ENCODE measurements at places on chromosomes 3 and 15. TPM values are rescaled to one million over a fixed set of nuclear protein-coding genes. Genes with fewer than 3 reads are reported as not detected.
A peak's percentile ranks its signal among the peaks of the same experiment; 100 is the strongest.

GRCh38 chr15:69757186-69757585 is 304.6 kb downstream of the RPLP1 start:
- no peak for DNase-seq

GRCh38 chr3:42055291-42055690 is 35.9 kb upstream of the TRAK1 start:
- DNase-seq: no peak

DNA sequence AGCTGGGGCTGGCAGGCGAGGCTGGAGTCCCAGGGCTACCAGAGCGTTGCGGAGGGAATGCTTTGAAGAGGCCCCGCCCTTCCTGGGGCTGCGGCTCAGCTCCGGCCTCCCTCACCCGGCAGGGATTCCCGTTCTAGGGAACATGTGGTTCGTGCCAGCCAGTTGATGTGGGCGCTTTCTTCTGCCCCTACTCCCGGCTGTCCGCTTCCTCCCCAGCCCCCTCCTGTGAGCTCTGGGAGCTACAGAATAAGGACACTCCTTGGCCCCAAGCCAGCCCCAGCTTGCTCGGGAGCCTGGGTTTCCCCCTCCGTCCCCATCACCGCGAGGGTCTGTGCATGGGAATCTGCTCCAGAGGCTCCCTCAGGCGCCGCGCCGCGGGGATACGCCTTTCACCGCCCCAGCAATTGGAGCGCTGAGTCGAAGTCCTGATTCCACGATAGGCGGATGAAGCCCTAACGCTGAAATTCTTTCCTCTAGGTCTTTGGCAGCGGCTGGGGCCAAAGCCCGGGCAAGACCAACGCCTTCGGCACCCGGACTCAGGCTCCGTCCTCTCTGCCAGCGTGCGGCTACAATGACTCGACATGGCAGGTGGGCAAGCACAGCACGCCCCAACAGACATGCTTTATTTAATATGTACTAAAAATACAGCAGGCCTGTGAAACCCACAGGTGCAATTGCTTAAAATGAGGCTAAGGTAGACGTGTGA is 69.5 kb downstream of the KLF15 start:
- DNase-seq: peak; percentile 58

DNA sequence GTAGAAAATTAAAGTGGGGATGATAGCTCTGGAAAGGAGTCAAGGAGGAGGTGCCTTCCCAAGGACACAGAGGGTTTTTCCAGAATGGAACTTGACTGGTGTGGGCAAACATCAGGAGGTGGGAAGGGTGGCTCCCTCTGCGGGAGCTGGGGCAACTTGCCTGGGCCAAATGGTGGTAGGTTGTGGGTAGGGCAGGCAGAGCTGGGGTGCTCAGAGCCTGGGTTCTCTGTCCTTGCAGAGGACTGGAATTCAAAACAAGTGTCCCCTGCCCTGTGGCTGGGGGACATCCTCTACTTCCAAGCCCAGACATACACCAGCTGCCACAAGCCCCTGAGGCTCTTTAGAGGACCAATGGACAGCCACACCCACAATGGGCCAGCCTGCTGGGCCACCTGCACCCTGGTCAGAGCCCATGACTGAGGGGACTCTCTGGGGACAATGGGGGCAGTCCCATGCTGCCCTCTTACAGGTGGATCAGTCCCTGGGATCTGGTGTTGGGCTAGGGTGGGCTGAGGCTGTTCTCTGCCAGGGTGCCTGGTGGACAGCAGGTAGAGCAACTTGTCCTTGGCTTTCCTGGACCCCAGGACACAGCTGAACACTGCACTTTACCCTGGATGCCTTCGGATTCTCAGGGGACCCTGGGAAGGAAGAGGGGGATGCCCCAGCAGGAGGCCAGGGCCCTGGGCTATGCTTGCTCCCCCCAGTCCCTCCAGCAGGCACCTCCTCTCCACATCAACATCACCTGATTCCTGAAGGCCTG is 38.6 kb upstream of the CSPG4 start:
- no peak for DNase-seq

CHST2 gene
- total RNA-seq: 2.8 TPM

GRCh38 chr3:16916840-16917239 is 32.1 kb downstream of the PLCL2 start:
- DNase-seq: no peak

ST8SIA2 gene
- 0.81 TPM for total RNA-seq

DNA sequence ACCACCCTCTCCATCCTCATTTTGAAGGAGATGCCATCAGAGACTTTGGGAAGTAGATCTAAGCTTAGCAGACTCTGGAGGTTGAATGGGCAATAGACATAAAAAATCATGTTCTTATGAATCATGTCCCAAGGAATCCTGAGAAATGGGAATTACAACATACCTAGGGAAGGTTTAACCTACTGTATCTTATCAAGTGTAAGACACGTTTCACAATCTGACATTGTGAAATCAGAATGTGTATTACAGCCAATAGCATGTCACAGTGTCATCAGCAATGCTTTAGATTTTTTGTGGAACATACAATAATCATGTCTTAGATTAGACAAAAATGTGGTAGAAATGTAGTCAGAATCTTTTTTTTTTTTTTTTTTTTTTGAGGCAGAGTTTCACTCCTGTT is 332.4 kb upstream of the TLE3 start:
- no peak for DNase-seq

DNA sequence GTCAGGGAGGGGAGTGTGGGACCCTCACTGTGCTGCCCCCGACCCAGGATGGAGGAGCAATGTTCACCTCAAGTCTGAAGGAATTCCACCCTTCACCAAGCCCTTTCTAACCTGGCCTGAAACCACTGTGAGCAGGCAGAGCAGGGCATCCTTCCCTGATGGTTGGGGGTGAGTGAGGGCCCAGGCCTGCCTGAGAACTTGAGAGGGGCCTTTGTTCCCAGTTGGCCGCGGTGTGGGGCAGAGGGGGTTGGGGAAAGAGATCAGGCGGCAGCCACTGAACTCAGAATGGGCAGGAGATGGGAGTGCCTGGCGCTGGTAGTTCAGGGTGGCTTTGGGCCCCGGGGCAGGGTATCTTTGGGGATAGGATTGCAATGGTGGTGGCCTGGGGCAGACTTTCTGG is 103.5 kb upstream of the RPL32 start:
- no peak for DNase-seq

GRCh38 chr3:73768524-73769308 is 144.0 kb upstream of the PDZRN3 start:
- no peak for DNase-seq

DNA sequence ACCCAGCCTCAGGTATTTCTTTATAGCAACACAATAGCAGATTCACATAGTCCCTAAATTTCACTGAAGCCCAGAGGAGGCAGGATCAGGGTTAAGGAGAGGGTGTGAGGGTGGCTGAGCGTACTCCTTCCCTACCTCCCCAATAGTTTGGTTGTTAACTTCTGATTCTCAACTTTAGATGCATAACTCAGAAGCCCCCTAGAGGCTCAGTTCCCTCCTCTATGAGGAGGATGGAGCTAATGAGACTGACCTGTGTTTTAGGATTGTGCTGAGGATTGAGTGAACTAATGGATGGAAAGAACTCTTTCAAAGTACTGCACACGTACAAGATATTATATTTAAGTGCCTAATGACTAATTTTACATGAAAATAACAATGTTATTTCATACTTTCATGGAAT is 249.3 kb upstream of the SOX14 start:
- DNase-seq: no peak

DNA sequence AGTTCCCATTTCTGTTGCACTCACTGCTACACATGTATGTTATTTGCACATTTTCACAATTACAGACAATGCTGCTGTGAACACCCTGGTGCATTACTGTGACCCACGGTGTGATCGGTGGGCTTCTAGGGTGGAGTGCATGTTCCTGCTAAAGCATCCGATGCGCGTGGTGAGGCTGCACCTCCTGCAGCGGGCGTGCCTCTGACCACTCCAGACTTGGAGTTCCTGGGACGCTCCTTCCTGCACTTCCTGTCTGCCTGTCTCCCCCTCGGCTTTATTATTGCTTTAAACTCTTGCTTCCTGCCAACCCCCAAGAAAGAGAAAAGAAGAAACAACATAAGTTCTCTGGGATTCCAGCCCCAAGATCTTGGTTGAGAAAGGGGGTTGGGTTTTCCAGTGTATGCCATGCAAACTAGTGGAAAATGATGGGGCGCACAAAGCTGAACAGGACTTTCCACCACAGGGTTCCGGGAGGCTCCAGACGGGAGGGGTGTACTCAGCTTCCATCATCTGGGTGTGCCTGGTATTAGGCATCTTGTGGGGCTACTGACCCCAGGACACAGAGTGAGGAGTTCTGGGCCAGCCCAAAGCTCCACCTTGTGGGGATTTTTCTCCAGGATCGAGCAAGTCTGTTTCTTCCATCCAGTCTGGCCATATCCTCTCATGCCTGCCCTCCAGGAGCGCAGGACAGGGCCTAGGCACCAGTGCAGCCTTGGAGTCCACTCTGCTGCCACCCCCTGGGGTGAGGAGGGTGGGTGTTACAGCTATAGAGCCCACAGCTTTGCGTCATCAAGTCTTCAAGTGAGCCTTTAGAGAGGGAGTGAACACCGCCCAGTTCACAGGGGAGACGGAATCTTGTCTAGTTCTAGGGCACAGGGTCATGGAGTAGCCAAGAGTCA is 11.2 kb downstream of the RPL32 start:
- DNase-seq: no peak

QTRT2 gene
- total RNA-seq: 19.5 TPM

PRR23C gene
- total RNA-seq: not detected

BFSP2 gene
- not detected for total RNA-seq

ARRDC4 gene
- 55.6 TPM for total RNA-seq

APOD gene
- 27.4 TPM for total RNA-seq

SUCNR1 gene
- total RNA-seq: 0.47 TPM

- no peak for DNase-seq
Measured at GRCh38 chr3:100720426-100720825, 11.1 kb downstream of the TFG start.

GRCh38 chr15:98785807-98786621 is 137.7 kb downstream of the IGF1R start:
- peak; percentile 81 for DNase-seq

- no peak for DNase-seq
Measured at GRCh38 chr3:195718477-195718984, 2.2 kb upstream of the MUC20 start.

DNA sequence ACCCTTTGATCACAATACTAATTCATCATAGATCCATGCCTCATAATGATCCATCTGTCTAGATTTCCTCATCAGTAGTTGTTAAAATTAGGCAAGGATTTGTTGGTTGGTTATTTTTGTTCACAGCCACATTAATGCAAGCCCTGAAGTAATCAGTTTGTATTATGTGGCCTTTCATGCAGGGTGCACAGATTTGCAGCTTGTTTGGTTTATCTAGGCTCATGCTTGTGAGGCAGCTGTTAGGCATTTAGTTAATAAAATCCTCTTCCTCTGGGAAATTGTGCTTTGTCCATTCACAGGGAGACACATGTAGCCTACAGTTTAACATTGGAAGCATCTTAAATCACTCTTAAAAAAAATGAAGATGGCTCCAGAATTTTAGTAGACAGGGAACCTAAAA is 162.8 kb upstream of the ZNF385D start:
- DNase-seq: no peak

SAMD7 gene
- not detected for total RNA-seq

- no peak for DNase-seq
Measured at GRCh38 chr3:148459931-148460513, 237.7 kb upstream of the AGTR1 start.

DNA sequence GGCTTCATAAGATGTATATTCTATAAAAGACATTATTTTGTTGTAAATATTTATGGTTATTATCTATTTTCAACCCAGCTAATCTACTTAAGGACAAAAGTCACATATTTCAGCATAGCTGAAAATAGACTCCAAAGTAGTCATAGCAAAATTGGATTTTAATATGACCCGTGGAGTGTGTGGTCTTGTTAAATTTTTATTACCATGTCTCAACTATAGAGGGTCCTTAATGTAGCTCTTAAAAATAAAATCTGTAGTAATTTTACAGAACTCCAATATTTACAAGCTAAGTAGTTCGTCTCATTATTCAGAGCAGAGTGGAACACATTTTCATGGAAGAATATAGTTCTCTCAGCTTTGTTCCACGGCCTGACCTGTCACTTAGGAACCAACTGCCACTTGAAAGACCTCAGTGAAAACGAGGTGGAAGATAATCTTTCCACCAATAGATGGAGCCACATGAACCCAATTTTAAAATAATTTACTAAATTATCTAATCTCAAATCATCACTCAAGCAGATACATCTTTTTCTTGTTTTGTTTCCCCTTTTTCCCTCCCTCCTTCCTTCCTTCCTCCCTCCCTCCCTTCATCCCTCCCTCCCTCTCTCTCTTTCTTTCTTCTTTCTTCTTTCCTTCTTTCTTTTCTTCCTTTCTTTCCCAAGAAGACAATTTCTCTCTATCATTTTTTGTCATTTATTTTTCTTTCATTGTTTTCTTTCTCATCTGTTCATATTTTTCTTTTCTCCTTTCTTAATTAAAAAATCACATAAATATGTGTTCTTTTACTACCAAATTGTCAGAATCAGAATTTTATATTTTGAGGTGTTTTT is 97.2 kb downstream of the CLDN1 start:
- DNase-seq: no peak

DNA sequence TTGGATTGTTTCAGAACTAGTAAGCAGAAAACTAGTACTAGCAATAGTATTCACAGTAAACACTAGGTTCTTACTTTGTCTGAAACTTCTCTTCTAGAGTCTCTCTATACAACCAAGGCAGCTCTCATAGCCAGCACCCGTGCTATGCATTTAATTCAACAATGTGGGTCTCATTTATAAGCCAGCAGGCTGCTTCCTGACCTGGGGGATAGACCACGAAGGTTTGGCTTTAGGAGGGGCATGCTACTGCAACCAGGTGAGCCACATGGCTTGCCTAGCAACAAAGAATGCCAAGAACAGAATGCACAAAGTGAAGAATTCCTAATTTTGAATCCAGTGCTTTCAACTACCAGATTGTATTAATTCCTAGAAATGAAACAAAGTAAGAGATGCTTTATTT is 213.8 kb downstream of the CHST2 start:
- DNase-seq: no peak

DNA sequence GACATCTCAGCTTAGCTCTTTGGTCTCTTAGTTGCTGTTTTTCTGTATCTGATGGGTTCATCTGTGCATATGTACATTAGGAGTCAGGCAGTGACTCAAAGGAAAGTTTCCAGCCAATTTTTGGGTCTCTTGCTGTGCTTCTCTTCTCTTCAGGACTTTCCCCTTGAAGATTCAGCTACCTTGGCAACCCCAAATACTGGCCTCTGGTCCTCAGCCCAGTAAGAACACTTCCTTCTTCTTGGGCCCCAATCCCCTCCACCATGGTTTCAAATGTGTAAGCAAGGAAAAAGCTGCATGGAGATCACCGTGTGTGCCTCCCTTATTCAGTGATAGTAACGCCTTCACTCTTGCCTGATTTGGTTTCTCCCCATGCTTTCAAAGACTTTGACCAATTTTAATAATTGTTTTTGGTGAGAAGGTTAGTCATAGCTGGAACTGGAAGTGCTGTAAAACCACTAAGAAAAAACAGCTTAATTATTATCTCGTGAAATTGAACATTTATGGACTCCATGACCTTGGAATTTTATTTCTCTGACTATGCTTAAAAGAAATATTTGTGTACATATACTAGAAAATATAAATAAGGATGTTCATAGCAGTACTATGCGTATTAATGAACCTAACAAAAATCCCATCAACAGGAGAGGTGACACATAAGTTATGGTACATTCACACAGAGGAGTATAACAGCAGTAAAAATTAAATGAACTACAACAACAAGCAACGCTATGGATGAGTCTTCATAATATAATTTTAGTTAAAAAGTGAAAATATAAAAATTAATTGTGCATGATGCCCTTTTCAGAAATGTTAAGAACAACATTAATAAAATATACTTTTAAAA is 125.3 kb upstream of the BCL6 start:
- no peak for DNase-seq

GRCh38 chr15:68405378-68406250 is 26.3 kb downstream of the ITGA11 start:
- DNase-seq: no peak

All from left colon (tissue), 2 donors.